ENCODE measurements at places on chromosomes 13 and 19.

DNA sequence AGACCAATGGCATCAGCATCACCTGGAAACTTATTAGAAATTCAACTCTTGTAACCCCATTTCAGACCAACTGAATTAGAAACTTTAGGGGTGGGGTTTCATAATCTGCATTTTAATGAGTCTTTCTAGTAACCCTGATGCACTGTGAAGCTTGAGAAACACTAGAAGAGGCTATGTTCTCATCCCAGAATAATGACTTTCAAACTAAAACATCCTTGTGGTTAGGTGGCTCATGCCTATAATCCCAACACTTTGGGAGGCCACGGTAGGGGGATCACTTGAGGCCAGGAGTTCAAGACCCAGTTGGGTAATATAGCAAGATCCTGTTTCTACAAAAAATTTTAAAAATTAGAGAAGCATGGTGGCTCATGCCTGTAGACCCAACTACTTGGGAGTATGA lies 402.4 kb downstream of the DLEU7 start:
- DNase-seq: no peak

- DNase-seq: no peak
Measured at GRCh38 chr13:67128136-67128535, 102.0 kb downstream of the PCDH9 start.

- DNase-seq: peak; percentile 87
Measured at GRCh38 chr13:60396783-60397703, at the start of gene TDRD3. Gene TDRD3, plus strand, starts transcription at chr13:60397220. Its CDS starts 145 bp downstream, at chr13:60397365.

GRCh38 chr13:71864986-71865873 lies 1.8 kb downstream of the DACH1 start:
- DNase-seq: no peak

DNA sequence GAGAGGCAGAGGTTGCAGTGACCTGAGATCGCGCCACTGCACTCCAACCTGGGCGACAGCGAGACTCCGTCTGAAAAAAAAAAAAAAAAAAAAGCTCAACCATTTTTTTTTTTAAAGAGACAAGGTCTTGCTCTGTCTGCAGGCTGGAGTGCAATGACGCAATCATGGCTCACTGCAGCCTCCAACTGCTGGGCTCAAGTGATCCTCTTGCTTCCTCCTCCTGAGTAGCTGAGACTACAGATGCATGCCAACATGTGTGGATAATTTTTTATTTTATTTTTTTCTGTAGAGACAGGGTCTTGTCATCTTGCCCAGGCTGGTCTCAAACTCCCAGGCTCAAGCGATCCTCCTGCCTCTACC lies 10.3 kb downstream of the EHD2 start:
- peak; percentile 91 for DNase-seq

DNA sequence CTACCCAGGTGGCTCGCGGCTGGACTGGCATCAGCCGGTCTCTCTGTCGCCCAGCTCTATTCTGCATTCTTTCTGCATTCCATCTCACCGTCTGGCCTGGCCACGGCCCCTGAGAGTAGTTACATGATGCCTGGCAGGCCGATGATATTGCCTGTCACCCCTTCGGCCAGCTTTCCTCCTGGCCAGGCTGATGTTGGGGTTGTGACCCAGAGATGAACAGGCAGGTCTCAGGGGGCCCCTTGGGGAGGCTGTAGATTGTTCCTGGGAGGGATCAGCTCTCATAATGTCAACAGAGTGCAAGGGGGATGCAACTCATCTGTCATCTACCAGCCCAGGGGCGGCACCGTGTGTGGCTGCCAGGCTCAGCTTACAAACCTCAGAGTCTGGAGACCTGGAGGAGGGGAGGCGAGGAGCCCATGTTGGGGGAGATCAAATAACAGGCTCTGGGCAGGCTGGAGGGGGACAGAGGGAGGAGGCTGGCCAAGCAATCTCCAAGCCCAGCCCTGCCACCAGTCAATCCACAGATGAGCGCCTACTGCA lies 13.6 kb upstream of the FBXO17 start:
- no peak for DNase-seq

GRCh38 chr19:50893047-50893736 lies 18.0 kb downstream of the KLK4 start:
- no peak for DNase-seq

- no peak for DNase-seq
Measured at GRCh38 chr19:30293051-30293785, 79.0 kb upstream of the ZNF536 start.

DNA sequence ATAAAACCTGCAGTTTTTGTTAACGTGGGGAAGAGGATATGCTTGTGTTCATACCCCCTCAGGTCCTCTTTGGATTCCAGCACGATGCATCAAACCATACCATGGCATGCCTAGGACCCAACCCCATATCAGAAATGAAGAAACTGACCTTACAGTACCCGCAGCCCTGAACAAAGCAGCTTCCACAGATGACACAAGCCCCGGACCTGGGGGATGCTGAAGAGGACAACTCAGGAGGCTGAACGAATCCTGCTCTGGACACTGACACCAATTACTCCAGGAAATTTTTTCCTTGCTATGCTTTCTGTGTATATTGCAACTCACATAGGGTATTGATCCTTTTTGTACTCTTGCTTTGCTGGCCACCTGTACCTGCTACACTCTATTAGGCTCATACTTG lies 129.6 kb downstream of the ZNF675 start:
- DNase-seq: no peak

DNA sequence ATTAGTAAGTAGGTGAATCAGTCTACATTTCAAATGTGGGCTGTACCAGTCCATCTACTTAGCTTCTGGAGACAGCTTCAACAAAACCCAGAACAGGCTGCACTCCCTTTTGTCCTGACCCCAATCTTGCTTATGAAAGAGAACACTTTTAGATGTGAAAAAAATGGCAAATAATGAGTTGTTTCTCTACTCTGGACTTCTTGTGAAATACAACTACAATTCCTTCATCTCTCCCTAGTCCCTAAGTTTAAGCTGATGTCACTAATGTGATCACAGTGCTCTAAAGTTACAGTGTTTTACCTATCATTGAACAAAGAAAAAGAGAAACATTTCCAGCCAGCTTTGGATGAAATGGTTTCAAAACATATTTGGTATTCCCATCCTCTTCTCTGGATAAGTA lies 183.9 kb downstream of the LHFPL6 start:
- no peak for DNase-seq

DNA sequence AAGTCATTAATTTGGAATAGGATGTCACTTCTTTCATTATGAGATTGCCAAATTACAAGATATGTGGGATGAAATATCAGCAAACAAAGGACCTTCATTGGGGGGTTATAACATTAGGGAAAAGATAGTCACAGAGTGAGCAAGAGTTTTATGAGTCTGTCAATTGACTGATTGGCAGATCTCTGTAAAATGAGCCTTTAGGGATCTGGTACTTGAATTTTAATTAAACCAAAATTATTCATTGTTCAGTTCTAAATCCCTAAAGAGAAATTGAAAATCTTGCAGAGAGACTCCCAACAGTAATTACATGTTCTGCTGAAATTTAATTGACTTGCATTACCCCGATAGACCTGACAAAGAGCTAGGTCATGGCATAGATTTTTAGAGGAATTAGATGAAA lies 768.1 kb upstream of the SPRY2 start:
- DNase-seq: no peak
